ENCODE measurements at places on chromosomes 11 and 22. TPM values are rescaled to one million over a fixed set of nuclear protein-coding genes. Genes with fewer than 3 reads are reported as not detected.

The NAALADL1 gene
- total RNA-seq = 6.1 TPM

The OR52I1 gene
- total RNA-seq = not detected

The EXPH5 gene
- total RNA-seq = under 0.01 TPM

The OR8D1 gene
- not detected for total RNA-seq

The H19 gene
- 2.3 TPM for total RNA-seq

The TOP3B gene
- 27.8 TPM for total RNA-seq

All from endothelial cell of coronary artery (primary cell).